NCI-H446 (cell line): ENCODE measurements at places on chromosomes 5 and 9.

DNA sequence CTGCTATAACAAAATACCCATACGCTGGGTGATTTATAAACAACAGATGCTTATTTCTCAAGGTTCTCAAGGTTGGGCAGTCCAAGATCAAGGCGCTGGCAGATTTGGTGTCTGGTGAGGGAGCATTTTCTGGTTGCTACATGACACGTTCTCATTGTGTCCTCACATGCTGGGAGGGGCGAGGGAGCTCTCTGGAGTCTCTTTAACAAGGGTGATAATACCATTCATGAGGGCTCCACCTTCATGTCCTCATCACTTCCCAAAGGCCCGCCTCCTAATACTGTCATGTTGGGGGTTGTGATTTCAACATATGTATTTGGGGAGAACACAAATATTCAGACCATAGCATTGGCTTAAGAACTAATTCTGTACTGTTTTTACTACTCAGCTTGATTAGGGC lies 4.6 kb downstream of the CFAP90 start:
- no peak for DNase-seq

DNA sequence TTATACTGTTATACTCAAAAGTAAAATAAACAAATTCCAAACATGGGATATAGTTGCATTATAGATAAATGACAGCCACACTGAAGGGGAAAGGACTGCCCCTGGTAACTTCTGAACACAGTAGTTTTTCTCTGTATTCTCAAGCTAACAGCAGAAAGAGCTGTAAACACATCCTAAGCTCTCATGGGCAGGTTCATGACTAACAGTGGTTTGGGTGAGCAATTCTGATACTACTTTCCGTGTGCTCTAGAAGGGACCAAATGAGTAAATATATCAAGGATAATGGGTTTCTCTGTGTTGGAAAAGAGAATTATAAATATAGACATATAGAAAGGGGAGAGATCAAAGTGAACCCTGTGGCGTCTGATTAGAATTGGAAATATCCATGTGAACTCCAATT lies 2.2 kb upstream of the LCN6 start:
- DNase-seq, result no peak

GRCh38 chr9:133888809-133889491 lies 103.2 kb downstream of the VAV2 start:
- no peak for DNase-seq

GRCh38 chr9:115328228-115328627 lies 210.3 kb upstream of the TNC start:
- DNase-seq, result no peak

DNA sequence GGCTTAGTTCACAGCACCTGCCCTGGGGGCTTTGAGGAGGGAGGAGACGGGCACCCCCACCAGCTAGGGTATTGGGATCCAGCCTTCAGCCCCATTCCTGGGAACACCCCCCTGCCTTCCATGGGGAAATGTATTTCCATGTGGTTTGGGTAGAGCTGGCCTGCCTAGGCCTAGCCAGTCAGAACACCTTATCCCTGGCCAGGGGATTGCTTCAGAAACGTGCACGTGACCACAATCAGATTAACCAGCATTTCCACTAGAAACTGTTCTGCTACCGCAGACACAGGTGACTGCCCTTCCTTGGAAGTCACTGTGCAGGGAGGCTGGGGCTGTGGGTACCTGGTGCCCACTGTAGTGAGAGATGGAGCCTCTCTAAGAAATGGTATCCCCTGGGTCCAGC lies 14.0 kb downstream of the BBLN start:
- DNase-seq, result no peak

GRCh38 chr9:128372188-128372641 lies 1.0 kb downstream of the URM1 start:
- no peak for DNase-seq

DNA sequence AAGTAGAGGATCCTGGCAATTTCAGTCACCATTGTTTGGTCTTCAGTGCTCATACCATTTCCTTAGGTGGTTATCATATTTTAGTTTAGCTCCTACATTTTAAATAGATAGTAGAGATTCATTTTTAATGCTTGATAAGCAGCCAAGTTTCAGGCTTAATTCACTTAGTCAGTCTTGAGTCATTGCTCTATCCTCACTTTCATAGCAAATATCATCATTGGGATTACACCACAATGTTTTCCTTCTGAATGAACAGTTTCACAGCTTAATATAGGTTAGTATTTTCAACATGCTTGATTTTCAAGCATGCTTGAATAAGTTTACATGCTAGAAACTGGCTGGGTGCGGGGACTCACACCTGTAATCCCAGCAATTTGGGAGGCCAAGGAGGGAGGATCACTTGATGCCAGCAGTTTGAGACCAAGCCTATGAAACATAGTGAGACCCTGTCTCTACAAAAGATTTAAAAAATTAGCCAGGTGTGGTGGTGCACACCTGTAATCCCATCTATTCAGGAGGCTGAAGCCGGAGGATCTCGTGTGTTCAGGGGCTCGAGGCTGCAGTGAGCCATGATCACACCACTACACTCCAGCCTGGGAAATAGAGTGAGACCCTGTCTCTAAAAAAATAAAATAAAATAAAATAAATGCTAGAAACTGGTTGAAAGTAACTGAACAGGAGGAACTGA lies 339.9 kb downstream of the ADGRV1 start:
- DNase-seq, result no peak

GRCh38 chr9:92665836-92666235 lies 4.1 kb downstream of the IPPK start:
- DNase-seq, result no peak

DNA sequence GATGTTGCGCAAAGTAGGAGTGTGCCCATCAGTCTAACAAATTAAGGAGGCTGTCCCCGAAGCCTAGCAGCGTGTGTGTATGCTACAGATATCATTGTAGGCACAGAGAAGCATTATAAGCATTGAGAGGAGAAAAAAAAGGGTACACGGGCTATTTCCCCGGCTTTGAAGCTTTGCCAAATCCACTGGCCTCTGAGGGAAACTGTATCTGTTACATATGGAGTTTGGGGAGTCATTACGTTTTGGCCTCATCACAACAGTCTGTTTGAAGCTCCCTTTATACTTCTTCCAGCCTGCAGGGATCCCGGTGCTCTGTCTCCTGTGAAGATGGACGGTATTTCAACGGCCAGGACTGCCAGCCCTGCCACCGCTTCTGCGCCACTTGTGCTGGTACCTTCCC lies 205.9 kb downstream of the RFK start:
- DNase-seq, result no peak

- DNase-seq, result no peak
Observed at GRCh38 chr5:84682531-84682930, 297.9 kb upstream of the EDIL3 start.

DNA sequence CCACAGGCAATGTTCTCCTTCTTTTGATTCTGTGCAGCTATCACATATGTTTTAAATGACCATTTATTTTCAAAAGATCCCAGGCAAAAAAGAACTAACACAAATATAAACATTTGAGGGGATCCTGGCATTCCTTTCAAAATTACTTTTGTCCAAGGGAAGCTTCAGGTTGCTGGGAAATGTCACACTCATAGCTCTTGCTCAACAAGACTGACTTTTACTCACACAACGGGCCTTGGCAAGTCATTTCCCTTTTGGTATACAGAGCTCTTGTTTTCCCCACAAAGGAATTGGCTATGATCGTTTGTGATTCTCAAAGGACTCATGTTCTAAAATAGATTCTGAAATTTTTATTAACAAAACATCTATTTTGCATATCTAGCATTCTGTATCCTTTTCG lies 4.5 kb upstream of the PALM2AKAP2 start:
- no peak for DNase-seq
